ENCODE measurements at places on chromosomes 1 and 21.

- DNase-seq: no peak
Measured at GRCh38 chr1:222284466-222284865, 263.4 kb downstream of the HHIPL2 start.

GRCh38 chr1:206792939-206793607 lies 20.8 kb upstream of the IL10 start:
- DNase-seq: peak; percentile 54

- DNase-seq: peak; percentile 31
Measured at GRCh38 chr1:241423541-241424479, 66.8 kb upstream of the RGS7 start.

DNA sequence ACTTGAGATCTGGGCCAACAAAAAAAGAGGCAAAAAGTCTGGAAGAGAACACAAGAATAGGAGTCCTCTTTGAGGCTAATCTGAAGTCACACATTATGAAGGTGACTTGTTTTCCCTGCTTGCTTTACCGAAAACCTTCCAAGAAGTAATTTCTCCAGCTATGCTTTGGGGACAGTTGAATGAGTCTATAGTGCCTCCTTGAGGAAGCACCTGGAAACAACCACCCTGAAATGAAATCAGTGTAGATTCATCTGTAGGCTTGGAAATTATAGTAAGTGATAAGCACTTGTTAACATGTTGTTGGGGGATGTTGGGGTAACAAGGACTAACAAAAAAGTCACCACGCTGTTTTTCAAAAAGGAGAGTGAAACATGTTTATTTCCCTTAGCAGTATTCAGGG lies 23.4 kb upstream of the RPTN start:
- no peak for DNase-seq

DNA sequence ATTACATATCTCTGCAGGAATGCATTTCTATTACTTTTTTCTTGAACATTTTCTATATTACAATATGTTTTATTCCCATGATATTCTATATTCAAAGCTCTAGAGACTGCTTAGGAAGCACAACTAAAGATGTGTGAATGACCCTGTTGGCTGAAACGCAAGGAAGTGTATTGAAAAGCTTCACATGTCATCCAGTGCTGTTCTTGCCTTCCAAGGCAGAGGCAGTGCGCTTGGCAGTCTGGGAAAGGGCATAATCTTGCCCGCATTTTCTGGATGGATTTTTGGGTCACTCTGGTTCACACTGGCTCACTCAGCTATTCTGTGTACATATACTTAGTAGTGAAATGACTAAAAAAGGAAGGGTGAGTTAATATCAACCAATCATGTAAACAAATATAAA lies 262.4 kb downstream of the PTPRC start:
- DNase-seq: no peak

DNA sequence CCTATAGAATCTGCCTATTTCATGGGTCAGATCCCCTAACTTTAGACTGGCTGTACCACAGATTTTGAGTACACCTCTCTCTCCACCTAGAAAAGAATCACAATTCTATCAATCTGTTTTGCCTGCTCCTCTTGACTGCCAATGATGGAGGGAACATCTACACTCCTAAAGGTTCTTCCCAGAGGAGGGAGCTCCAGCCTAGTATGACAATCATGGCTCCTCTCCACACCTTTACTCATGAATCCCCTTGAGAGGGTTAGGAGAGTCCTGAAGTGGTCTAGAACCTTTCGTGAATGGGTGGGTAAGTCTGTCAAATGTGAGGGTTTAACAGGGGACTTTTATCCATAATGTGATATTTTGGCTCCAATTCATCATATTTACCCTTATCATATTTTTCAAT lies 48.0 kb downstream of the DNAI4 start:
- no peak for DNase-seq
